ENCODE measurements at places on chromosomes 4 and X. TPM values are rescaled to one million over a fixed set of nuclear protein-coding genes. Genes with fewer than 3 reads are reported as not detected.

GRCh38 chr4:184154199-184154598 is 63.5 kb downstream of the ENPP6 start:
- no peak for DNase-seq

- DNase-seq: no peak
Observed at GRCh38 chr4:95249426-95250021, 299.2 kb downstream of the UNC5C start.

GRCh38 chr4:98833384-98833783 is 95.5 kb downstream of the EIF4E start:
- DNase-seq: no peak

GRCh38 chr4:182124359-182124758 is 118.8 kb upstream of the TENM3 start:
- no peak for DNase-seq

DNA sequence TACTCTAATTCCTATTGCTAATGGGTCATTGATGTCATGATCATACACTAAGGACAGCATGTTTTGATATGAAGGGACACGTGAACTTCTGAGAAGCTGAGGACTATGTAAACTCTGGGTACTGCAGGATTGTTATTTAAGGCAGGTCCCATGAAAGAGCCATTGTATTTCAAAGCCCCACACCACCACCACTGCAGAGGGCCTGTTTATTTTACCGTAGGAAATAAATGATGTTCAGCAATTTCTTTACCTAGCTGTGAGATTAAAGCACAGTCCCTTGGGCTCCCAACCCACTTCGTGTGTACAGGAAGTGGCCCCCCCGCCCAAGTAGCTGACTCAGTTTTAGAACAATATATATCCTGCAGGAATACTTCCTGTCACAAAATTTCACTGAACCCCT is 89.8 kb upstream of the ACSL4 start:
- no peak for DNase-seq

GRCh38 chr4:181468451-181468850 is 774.8 kb upstream of the TENM3 start:
- no peak for DNase-seq

DNA sequence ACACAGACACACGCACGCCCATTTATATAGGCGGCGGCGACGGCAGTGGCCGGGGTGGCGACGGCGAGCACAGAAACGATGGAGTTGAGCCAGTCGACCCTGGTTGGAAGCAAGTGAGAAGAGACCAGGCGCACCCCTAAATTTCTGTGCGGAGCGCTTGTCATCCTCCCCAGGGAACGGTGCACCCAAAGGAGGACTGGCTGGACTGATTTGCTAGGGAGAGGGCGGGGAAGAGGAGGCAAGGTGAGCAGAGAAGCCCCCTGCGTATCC is 302 bp downstream of the NHS start:
- DNase-seq: no peak

- DNase-seq: no peak
Observed at GRCh38 chr4:89072921-89073320, 15.9 kb upstream of the FAM13A start.

DNA sequence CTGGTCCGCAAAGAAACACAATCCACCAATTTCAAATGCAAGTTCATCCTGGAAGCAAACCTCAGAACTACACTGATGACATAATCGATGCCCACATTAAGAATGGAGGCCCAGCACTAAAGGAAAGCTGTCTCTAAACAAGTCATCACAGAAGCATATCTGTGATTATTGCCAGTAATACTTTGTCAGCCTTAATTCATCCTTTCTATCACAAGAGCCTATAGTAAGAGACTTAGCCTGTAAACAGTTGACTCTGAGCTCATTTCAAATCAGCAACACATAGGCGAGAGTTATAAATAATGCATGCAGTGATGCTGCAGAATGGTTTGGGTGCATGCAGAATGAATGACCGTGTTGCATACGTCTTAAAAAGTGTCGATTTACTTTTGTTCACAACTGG is 105.9 kb upstream of the ZFP42 start:
- no peak for DNase-seq

DNA sequence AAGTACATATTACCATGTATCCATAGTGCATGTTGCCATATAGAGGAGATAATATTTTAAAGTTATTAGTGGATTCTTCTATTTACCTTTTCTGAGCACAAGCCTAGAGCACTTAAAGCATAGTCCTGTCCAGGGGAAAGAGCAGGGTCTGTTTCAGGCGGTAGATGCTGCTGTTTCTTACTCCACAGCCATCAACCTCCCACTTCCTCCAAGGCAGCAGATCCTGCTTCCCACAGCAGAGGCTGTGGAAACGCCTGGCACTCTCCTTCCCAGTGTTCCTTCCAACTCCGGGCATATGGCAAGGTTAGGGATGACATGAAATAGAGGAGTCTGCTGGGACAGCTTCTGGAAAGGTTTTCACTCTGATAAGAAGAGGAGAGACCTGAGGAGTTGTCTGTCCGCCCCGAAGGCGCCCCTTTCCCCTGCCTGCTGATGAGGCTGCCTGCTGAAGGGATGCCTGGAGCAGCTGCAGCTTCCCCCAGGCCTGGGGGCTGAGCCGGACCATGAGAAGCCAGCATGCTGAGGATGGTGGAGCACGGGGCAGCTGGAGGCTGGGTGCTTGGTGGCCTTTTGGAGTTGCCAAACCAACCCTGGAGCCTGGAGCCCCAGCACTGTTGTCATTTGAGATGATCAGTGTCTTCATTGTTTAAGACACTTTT is 43.9 kb upstream of the SLC25A4 start:
- no peak for DNase-seq

The SUPT20HL1 gene
- not detected for total RNA-seq

The BST1 gene
- 0.39 TPM for total RNA-seq

The SLC4A4 gene
- total RNA-seq: not detected

The ARHGAP6 gene
- total RNA-seq: not detected
